ENCODE measurements at places on chromosomes 6 and 20.

- DNase-seq = no peak
These were observed 24.6 kb upstream of the CCDC167 start for GRCh38 chr6:37524025-37524969.

GRCh38 chr6:108432792-108433191 is 127.9 kb upstream of the FOXO3 start:
- no peak for DNase-seq

DNA sequence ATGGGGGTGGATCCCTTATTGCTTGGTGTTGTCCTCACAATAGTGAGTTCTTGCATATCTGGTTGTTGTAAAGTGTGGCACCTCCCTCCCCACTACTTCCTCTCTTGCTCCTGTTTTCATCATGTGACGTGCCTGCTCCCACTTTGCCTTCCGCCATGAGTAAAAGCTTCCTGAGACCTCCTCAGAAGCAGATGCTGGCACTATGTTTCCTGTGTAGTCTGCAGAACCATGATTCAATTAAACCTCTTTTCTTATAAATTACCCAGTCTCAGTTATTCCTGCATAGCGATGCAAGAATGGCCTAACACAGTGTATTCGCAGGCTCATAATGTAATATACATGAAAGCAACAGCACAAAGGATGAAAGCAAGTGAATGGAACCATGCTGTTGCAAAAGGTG is 28.4 kb upstream of the ANKRD60 start:
- DNase-seq = no peak

GRCh38 chr20:52193133-52193532 is 1.6 kb upstream of the ZFP64 start:
- DNase-seq = no peak

GRCh38 chr20:23283096-23283850 is 67.3 kb upstream of the NXT1 start:
- no peak for DNase-seq

DNA sequence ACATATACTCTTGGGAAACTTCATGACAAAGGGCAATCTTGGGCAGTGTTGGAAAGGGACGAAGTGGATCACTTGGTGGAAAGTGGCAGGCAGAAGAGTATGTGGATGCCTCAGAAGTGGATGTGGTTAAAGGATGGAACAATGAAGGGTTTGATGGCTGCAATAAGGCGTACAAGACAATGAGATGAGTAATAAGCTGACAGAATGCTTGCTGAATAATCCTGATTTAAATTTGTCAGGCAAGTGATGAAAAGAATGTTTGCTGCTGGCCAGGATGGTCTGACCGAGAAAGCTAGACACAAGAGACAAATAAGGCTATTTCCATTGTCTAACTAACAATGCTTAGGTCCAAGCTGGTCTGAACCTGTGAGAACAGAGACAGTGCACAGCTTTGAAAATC is 61.6 kb upstream of the CEP85L start:
- DNase-seq = no peak

- DNase-seq = no peak
These were observed 11.3 kb upstream of the COL12A1 start for GRCh38 chr6:75217193-75217592.

- no peak for DNase-seq
These were observed 50.0 kb downstream of the SYNJ2 start for GRCh38 chr6:158031381-158032353.

- no peak for DNase-seq
These were observed 8.1 kb downstream of the HLA-DQB1 start for GRCh38 chr6:32658268-32658897.

- no peak for DNase-seq
These were observed 39.4 kb downstream of the RRBP1 start for GRCh38 chr20:17642404-17643269.

GRCh38 chr6:107803957-107804356 is 20.2 kb downstream of the SCML4 start:
- no peak for DNase-seq

- no peak for DNase-seq
These were observed 60.8 kb downstream of the DNAH8 start for GRCh38 chr6:38775870-38776269.

- DNase-seq = no peak
These were observed 102.3 kb upstream of the TBX18 start for GRCh38 chr6:84866715-84867114.

GRCh38 chr6:133895573-133896343 is 6.8 kb downstream of the TCF21 start:
- no peak for DNase-seq

DNA sequence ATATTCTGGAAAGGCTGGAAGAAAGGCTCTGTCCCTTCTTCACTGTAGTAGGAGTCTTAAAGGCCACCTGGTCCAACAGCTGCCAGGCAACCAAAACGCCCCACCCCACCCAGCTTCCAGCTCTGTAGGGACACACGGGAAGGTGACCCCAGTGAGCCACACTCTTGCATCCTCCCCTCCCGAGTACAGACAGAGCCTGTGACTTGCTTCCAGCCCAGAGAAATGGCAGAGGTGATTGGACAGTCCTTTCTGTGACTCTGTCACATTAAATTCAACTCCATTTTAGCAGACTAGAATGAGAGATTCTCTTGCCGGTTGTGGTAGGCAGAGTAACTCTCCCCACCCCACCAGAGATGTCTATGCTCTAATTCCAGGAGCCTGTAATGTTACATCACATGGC is 226.2 kb upstream of the ARID1B start:
- DNase-seq = no peak

GRCh38 chr20:36113036-36113435 is 41.5 kb upstream of the EPB41L1 start:
- DNase-seq = no peak

DNA sequence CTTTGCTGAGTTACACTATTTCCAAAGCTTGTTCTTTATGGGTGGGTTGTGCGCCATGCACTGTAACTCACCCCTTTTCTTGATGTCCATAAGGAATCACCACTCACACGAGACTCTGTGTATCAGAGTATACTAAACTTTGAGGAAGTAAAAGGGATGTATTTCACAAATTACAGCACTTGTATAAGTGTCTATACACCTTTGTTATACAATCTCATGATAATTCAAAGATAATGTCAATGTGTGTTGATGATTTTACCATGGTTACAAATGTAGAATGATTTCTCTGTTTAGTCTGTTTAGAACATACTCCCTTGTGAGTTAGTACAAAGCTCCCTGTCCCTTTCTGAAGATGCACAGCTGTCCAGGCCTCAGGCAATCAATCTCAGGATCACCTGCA is 922.2 kb upstream of the MAP3K7 start:
- DNase-seq = no peak

DNA sequence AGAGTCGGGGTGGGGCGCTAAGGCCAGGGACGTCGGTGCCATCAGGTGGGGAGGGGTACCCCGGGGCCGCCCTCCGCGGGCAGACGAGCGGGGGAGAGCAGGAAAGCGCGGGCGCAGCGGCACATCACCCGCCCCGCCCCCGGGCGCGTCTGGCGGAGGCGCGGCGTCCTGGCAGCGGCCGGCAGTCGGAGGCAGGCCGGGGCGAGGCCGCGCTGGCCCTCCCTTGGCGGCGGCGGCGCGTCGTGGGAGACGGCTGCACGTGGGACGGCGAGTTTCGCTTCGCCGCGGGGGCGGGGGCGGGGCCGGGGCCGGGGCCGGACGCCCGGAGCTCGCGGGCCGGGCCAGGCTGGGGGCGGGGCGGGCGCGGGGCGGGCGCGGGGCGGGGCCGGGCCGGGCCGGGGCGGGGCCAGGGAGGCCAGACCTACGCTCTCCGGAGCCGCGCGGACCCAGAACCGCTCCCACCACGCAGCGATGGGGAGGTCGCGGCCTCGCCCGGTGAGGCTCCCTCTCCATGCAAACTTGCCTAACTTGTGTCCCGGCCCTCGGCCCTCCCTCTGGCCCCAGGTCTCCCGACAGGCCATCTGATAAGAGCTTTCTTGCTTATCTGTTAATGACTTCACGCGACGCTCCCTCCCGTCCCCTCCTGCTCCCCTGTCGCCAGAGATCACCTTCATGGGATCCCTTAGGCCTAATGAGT is 12.5 kb downstream of the ITPR3 start:
- DNase-seq = no peak

- no peak for DNase-seq
These were observed 3.2 kb downstream of the CDC40 start for GRCh38 chr6:110183292-110183885.

DNA sequence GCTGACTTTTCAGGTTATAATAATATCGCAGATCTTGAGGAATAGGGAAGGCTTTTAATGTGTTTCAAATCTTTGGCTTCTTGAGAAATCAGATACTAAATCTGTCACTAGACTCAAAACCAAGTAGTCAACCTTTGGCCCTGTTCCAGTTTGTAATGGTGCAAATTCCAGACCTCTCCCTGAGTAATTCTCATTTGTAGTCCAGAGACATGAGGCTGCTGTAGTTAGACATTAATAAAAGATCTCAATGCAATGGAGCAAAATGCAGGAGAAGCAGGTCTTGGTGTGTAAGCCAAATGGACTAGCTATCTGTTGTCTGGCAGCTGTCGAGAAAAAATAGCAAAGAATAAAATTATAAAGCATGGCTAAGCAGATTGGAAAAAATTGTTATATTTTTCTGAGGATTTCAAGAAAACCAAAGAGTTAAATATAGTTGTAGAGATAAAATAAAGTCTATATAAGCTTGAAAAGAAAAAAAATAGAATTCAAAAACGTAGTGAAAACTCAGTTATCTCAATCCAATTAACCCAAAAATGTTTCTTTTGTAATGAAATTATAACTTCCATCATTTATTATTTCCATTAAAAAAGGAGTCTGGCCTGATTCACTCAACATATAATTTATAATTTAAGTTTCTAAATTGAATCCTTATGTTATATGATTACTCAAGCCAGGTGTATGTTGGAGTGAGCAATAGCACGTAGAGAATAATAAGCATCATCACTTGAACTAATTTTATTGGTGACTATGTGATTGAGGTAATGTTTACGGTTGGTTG is 161.5 kb upstream of the ADGRB3 start:
- DNase-seq = no peak

- DNase-seq = no peak
These were observed 23.2 kb downstream of the TRERF1 start for GRCh38 chr6:42428326-42429041.

- DNase-seq = no peak
These were observed 11.8 kb downstream of the TMEM14B start for GRCh38 chr6:10759312-10759839.

GRCh38 chr6:169498916-169499513 is 202.8 kb downstream of the WDR27 start:
- no peak for DNase-seq

DNA sequence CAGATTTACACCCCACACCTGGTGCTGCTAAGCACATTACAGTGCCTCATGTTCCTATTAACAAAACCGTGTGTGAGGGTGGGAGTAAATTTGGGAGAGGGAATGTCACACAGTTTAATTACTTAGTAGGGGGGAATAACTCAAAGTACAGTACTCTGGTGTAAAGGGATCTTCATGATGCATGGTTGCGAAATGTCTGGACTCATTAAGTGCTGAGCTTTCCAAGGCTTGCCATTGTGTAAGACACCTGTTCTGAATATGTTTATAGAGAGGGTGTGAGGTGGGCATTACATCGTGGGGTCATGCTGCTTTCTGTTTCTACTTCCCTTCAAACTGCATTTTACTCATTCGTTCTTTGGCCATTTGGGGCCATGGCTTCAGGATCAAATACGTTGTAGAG is 181.2 kb downstream of the ADGRG6 start:
- no peak for DNase-seq

- no peak for DNase-seq
These were observed 43.4 kb downstream of the SPDEF start for GRCh38 chr6:34512738-34513115.

DNA sequence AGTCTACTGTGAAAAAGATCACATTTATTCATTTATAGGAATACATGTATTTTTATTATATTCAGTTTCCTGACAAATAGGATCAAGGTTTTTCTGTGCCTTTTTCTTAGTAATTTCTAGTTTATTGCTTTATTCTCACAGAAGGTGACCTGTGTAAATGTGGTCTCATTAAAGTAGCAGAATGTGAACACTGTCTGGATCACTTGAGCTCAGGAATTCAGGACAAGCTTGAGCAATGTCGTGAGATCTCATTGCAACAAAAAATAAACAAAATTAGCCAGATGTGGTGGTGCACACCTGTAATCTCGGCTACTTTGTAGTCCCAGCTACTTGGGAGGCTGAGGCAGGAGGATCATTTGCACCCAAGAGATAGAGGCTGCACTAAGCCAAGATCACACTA is 516.7 kb downstream of the CDKAL1 start:
- DNase-seq = no peak

DNA sequence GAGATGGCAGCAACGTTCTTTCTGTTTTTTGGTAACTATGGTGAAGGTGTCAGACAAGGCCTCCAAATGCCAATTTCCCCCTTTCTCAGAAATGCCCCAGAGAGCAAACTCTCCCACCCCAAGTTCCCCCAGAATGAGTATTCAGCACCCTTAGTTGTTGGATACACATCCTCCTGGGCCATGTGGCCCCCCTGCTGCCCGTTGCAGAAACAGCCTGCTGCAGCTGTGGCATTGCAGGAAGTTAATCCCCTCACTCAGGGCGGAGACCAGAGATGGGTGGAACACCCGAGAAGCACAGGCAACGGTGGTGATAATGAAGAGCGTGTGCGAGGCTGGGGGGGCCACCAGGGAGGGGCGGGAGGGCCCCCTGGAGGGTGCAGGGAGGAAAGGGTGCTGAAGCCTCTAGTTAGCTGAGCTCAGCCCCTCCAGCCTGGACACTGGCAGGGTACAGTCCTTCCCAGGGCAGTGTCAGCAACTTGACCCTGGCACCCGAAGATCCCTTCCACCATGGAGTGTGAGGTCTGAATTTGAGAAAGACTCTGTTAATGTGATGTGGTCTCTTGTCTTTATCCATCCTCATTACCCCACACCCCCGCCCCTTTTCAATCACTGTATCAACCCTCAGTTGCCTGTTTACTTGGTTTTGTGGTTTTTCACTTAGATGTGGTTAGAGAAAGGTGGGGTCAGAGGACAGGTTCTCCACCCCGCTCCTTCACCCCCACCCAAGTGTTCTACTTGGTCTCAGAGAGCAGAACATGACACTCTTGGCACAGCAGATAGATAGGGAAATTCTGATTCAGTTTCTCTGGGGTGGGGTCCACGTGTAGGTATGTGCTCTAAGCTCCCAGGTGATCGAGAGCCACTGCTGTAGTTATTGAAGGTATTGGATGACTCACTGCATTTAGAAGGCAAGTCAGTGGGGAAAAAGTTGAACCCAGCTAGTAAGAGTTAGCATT is 208.8 kb upstream of the SUPT3H start:
- no peak for DNase-seq

DNA sequence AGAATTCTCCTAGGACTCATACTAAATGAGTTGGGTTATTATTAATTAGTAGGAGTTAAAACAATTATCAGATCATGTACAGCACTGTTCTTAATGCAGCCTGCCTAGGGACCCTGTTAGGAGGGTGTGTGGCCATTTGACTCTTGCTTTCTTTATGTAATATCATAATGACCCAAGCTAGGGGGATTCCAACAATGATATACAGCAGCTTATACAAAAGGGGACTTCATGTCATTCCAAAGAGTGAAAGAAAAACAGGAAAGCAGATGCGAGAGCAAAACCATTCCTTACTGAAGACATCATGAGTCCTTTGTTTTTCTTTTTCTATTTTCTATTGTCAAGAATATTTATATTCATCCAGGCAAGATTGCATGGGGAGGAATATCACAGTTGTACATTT is 455.2 kb downstream of the PLCB1 start:
- DNase-seq = no peak
